Adipose tissue (tissue), 3 donors: ENCODE measurements at places on chromosomes 2 and 18. TPM values are rescaled to one million over a fixed set of nuclear protein-coding genes. Genes with fewer than 3 reads are reported as not detected.

TRIM43 gene
- polyA plus RNA-seq = not detected

MC5R gene
- polyA plus RNA-seq = not detected

TCF23 gene
- polyA plus RNA-seq = 0.18 TPM

MTIF2 gene
- 18.8 TPM for polyA plus RNA-seq

DIPK1C gene
- polyA plus RNA-seq = 0.10 TPM

PIGN gene
- 9.4 TPM for polyA plus RNA-seq

TUBA3E gene
- not detected for polyA plus RNA-seq

HNMT gene
- polyA plus RNA-seq = 19.2 TPM

PXDN gene
- polyA plus RNA-seq = 17.7 TPM

CCDC142 gene
- polyA plus RNA-seq = 2.7 TPM

WDR54 gene
- 7.2 TPM for polyA plus RNA-seq

SMYD5 gene
- polyA plus RNA-seq = 11.5 TPM

TDRD15 gene
- not detected for polyA plus RNA-seq

COL3A1 gene
- 65.6 TPM for polyA plus RNA-seq

CDH2 gene
- 0.15 TPM for polyA plus RNA-seq

ITM2C gene
- 28.3 TPM for polyA plus RNA-seq

UGT1A5 gene
- polyA plus RNA-seq = not detected

KYNU gene
- 0.30 TPM for polyA plus RNA-seq

ACKR3 gene
- 168 TPM for polyA plus RNA-seq

ANKRD30B gene
- polyA plus RNA-seq = 0.45 TPM

SESTD1 gene
- 52.3 TPM for polyA plus RNA-seq

RTKN gene
- polyA plus RNA-seq = 13.2 TPM

FLACC1 gene
- 1.1 TPM for polyA plus RNA-seq

CD226 gene
- under 0.01 TPM for polyA plus RNA-seq

C2orf66 gene
- not detected for polyA plus RNA-seq

SH3RF3 gene
- polyA plus RNA-seq = 5.4 TPM

CPLX4 gene
- polyA plus RNA-seq = 0.07 TPM

CYP27C1 gene
- 0.43 TPM for polyA plus RNA-seq

RALB gene
- polyA plus RNA-seq = 19.9 TPM
